ENCODE measurements at places on chromosomes 3 and 15. TPM values are rescaled to one million over a fixed set of nuclear protein-coding genes. Genes with fewer than 3 reads are reported as not detected.

DNA sequence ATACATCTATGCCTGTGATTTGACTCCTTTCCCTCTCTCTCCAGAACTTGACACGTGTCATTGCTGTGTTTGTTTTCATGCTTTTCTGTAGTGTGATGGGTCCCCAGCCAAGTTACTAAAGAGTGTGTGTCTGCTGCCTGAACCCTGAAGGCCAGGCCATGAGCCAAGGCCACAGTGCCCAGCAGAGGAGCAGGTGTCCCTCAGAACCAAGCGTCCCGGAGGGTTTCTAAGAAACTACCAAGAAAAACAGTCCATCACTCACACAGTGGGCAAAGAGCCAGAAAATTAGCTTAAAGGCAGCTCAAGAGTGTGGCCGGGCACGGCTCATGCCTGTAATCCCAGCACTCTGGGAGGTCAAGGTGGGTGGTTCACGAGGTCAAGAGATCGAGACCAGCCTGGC is 35.2 kb downstream of the FBXO45 start:
- no peak for DNase-seq

Gene CXCR6
- polyA plus RNA-seq: 2.4 TPM

DNA sequence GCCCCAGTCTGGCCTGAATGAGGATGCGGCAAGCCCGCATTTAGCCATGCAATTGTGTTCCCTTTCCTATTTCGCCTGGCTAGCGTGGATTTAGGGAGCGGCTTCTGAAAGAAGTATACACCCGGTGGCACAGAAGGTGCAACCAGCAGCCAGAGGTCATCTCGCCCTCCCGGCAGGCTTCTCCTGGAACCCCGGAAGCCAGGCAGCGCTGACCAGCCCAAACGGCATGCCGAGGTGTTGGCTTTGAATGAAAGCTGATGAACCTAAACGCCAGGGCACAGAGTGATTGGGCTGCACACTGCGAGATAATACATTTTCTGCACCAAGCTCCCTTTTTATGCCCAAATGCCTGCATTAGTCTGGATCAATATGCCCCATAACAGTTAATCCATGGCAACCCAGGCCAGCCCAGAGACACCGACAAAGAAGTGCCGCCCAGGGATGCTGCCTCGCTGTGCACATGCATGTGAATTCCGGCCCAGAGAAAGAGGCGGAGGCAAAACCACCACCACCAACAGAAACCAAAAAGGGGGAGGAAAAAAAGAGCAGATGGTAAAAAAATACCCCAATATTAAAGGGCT is 1.4 kb downstream of the SRGAP3 start:
- peak; percentile 20 for DNase-seq

DNA sequence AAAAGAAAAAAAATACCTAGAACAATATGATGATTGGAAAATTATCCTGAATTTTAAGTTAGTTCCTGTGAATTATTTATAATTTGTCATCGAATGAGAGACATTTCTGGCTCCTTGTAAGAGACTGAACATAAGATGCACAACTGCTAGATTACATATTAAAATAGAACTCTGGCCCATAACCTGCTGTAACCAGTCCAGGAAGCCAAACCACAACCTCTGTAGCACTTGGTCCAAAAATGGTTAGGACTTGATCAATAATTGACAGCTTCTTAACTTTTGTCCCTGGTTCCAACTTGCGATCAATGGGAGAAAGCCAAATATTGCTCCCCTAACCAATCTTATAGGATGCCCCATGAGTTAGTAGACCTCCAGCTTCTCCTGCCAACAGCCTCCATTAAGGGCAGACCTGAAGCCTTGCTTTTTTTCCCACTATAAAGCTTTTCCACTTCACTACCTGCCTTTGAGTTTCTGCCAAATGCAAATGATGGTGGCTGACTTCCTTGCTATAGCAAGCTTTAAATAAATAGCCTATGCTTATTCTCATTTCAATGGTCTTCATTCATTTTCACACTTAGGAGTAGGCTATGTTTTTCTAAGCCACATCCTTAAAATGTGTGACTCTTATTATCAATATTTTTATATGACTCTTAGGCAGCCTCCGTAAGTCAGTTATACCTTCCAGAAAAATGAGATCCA is 224.0 kb upstream of the ARHGEF26 start:
- DNase-seq: no peak

GRCh38 chr3:134807189-134807588 is 12.1 kb downstream of the EPHB1 start:
- DNase-seq: no peak
